ENCODE measurements at places on chromosomes 2 and 18.

- no peak for DNase-seq
Measured at GRCh38 chr2:120794716-120795115, 59.0 kb downstream of the GLI2 start.

DNA sequence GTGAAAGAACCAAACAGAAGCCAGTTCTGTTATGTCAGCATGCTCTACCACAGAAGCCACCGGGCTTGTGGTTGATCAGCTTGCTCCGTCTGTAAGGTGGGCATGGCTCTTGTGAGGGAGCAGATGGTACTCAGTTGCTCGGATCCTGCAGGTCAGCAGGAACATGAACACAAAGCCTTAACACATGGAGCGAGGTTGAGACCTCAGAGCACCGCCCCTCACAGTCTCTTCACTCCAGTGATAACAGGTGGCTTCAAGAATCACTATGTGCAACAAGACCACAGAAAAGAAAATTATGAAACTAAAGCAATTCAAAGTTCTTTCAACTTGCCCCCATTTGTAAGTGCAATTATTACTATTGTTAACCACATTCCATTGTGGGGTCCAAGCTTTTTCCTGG is 72.1 kb downstream of the OSBPL6 start:
- DNase-seq = no peak

DNA sequence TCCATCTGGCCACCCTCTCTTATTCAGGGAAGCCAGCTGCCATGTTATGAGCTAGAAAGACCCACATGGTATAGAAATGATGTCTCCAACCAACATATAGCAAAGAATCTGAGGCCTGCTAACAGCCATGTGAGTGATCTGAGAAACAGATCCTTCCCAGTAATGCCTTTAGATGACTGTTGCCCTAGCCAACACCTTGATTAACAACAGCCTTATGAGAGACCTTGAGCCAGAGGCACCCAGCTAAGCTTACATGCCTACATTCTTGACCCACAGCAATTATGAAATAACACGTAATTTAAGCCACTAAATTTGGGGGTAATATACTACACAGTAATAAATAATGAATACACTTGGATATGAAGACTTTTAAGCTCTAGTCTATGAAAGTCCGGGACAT is 13.0 kb downstream of the KANSL1L start:
- DNase-seq = no peak

DNA sequence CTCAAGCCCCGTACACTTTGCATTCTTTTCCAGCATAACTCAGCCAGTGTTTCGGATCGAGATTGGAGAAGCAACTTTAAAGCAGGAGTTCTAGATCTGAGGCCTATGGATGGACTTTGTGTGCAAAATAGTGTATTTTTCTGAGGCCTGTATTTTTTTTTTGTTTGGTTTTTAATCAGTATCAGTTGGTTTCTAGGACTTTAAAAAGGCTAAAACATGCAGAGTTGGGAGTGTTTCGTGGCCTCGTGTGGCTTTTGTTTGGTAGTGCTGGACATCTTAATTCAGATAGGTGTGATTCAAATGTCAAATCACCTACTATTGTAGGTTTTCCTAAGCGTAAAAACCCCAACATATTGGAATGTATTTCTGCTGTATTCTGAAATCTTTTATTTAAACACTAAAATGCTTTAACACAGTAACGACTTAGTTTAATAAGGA is 282 bp upstream of the PUS10 start:
- no peak for DNase-seq

DNA sequence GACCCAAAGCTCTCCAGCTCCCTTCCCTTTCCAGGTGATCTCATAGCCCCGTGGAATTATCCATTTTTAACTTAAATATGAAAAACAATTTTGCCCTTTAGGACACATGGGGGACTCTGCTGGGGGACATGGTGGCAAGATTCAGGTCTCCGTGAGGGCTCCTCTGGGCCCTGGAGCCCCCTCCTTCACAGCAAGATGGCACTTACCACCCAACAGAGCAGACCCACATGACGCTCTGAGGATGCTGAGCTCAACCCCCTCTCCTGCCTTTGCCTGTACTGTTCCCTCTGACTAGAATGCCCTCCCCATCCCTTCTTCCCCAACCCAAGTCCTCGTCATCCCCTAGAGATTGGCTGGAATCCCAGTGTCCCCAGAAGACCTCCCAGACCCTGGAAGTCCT is 17.2 kb downstream of the TEX51 start:
- no peak for DNase-seq

GRCh38 chr2:231222318-231223000 is 24.0 kb downstream of the ARMC9 start:
- DNase-seq = no peak

- no peak for DNase-seq
Measured at GRCh38 chr2:102114290-102114721, 28.2 kb upstream of the IL1R1 start.

DNA sequence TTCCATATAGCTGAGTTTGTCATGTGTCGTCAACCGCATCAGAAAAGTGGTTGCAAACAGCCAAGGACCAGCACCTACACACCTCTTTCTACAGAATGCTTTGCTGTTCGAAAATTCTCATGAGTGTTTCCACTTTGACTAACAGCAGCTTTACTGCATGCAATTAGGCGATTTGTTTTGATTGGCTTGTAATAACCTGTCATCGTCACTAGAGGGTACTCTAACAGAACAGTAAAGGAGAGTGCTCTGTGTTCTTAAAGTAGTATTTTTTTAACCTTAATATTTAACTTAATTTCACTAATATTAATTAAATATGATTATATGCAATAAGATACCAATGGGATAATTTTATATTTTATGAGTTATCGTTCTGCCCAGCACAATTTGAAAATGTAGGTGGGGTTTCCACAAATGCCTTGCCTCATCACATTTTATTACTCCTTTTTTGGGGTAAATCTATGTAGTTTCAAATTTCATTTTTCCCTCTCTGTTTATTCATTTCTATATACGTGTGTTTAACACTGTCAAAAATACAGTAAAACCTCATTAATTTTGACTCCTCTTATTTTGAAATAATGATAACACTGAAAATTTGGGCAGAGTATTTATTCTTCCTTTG is 502.2 kb downstream of the NRXN1 start:
- no peak for DNase-seq

DNA sequence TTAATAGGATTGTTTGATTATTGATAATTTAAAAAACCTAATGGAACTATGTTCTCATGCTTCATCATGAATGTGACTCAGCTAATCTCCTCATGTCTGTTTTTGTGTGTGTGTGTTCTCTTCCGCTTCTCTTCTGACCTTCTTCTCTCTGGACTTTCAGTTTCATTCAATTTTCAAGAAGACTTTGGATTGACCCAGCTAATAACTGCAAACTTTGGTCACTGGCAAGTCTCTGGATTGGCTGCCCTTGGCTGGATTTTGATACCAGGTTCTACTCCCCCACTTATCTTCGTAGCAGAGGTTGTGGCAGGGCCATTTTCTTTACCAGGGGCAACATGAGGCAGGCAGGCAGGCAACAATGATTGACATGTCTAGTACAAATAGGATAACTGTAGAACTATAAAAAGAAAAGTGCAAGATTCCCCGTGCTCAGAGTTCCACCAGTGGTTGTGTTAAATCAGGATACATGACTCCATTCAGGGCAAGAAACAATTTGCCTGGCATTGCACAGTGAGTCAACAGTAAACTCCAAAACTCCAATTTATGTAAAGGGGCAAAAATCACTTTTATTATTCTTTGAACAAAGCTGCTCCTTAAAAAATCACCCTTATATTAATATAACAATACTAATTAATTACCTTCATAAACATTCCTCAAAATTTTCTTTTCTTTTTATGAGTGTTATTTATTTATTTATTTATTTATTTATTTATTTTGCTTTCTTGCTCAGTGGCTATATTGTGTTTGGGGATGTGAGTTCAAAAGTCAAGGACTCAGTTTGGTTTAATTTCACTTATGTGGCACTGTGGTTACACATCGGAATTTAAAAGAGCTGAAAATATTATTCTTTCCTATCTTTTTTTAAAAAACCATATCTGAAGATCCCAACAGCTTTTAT is 167.6 kb downstream of the RND3 start:
- DNase-seq = no peak

DNA sequence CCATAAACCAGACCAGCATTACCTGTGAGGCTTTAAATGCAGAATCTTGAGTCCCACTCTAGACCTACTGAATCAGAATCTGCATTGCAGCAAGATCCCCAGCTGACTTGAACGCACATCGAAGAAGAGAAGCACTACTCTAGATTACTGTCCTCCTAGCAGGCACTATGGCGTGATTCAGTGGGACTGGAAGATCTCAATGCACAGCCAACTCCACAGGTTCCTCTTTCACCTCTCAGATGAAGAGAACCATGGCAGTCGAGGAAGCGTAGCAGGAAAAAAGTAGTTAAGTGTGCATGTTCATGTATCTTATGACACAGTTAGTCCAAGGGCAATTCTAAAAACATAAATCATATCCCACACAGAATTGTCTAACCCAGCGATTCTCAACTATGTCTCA is 97.4 kb downstream of the STK39 start:
- no peak for DNase-seq

GRCh38 chr2:182890305-182890704 is 23.9 kb upstream of the FRZB start:
- DNase-seq = no peak

- DNase-seq = no peak
Measured at GRCh38 chr18:44558767-44559166, 121.9 kb upstream of the SETBP1 start.

DNA sequence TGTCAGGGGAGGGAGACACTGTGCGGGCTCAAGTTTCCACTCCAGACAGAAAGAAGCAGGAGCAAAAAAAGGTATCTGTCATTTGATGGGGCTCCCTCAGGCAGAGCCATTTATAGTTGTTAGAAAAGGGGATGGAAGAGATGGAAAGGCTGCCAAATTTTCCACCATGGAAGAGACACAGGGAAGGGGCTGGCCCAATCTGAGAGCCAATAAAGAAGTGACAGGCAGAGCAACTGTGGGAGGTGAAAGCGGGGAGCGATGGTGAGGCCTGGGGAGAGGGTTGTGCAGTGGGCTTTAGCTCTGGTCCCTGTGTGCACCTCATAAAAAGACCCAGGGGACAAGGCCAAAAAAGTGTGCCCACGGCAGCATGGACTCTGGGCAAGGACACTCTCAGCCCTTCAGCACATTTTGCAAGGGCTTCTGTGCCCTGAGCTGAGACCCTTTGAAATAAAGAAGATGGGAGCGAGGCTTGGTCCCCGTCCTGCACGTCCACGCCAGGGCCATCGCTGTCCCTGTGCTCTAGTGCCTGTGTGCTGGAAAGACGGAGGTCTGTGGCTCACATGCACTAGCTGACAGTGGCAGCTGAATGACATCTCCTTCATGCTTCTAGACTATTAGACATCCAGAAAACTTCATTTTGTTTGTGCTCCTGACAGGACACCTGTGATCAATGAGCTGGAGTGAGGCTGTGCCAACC is 456.7 kb upstream of the HS6ST1 start:
- no peak for DNase-seq

DNA sequence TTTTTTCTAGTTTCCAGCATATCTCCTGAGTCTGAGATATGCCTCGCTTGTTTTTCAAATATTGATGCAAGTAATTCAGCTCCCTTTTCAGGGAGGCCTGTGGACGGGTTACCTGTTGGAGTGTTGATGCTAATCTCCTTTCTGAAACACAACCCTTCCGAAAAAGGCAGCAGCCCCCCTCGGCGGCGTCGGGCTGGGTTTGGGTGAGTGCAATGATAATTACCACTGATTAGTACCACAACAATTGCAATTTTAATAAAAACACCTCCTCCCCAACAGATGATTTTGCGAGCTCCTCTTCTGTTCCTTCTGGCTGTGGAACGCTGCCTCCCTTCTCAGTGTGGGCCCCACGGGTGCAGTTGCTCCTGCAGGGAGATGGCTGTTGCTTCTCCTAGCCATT is 66.3 kb downstream of the PTGR3 start:
- no peak for DNase-seq

- DNase-seq = no peak
Measured at GRCh38 chr2:207375207-207375875, 154.4 kb upstream of the CREB1 start.

DNA sequence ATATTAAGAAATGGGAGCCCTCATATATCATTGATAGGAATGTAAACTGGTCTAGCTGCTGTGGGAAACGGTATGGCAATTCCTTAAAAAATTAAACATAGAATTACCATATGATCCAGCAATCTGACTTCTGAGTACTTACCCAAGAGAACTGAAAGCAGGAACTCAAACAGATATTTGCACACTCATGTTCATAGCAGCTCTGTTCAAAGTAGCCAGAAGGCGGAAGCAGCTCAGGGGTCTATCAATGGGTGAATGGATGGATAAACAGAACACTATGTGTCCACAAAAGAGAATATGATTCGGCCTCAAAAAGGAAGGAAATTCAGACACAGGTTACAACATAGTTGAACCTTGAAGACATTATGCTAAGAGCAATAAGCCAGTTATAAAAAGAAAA is 135.7 kb upstream of the NDUFV2 start:
- no peak for DNase-seq

- DNase-seq = no peak
Measured at GRCh38 chr18:63073481-63073880, 246.1 kb downstream of the BCL2 start.

- no peak for DNase-seq
Measured at GRCh38 chr2:188024811-188025210, 266.9 kb upstream of the GULP1 start.

- no peak for DNase-seq
Measured at GRCh38 chr2:205869439-205869838, 187.1 kb downstream of the NRP2 start.

GRCh38 chr2:156320486-156321098 is 11.9 kb downstream of the NR4A2 start:
- no peak for DNase-seq

DNA sequence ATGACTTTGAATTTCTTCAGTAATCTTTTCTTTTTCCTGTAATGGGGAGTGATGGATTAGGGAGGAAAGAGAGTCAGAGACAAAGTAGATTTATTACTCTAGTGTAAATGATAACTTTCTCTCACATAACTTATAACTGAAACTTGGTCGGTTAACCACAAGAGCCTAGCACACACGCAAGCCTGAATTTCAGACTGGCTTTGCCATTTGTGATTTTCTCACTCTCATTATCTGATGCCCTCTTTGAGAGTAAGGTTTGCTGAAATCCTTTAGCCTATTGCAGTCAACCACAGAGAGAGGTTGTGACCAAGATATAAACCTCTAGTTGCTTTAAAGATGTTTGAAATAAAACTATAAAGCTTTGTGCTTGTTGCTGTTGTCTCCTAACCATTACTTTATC is 117.9 kb upstream of the NETO1 start:
- DNase-seq = no peak

GRCh38 chr2:30656079-30656478 is 151.2 kb downstream of the CAPN13 start:
- DNase-seq = no peak
